ENCODE measurements at places on chromosomes 4 and X.

DNA sequence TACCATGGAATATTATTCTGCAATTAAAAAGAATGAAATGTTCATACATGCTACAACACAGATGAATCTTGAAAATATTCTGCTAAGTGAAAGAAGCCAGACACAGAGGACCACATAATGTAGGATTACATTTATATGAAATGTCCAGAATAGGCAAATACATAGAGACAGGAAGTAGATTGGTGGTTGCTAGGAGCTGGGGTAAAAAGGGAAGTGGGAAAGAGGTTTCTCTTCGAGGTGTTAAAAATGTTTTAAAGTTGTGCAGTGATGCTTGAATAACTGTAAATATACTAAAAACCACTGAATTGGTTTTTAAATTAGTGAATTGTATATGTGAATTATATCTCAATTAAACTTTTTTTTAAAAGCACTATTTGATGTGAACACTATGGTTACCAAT lies 3.6 kb upstream of the NXT2 start:
- no peaks in the 10 kb centered on the region for H3K36me3 ChIP-seq
- no peaks in the 10 kb centered on the region for H3K4me1 ChIP-seq
- H3K27ac ChIP-seq = no peak overlapping the region
- no peak for DNase-seq
- no peak overlapping the region for H3K4me3 ChIP-seq

DNA sequence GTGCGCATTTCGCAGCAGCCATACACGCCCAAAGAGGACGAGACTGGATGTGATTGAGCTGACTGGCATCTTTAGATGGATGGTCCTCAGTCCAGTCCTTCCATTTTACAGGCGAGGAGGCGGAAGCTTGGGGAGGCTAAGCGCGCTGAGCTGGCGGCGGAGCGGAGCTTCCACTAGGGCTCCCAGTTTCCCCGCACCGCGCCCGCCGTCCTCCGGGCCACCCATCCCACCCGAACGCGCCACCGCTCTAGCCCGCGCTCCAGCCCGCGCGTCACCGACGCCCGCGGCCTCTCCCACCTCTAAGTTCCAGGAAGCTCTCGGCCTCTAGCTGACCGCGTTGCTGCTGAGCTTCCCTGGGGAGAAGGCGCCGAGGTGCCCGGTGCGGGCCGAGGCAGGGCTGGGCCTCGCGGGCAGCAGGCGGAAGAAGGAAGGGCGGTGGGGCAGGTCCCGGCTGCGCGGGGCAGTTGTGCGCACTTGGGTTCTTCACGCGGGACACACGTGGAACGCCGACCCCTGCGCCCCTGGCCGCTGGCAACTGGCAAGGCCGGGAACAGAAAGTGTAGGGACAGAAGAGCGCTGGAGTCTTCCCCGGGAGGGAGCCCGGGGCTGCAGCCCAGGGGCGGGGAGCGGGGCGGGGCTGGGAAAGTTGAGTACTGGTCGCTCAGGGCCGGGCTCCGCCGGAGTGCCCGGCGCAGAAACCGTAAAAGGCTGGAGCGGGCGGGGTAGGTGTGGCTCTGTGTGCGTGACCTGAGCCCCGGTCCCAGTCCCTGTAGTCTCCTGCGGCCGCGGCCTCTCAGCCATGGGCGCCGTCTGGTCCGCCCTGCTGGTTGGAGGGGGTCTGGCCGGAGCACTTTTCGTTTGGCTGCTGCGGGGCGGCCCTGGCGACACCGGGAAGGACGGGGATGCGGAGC lies at the start of gene STBD1:
Gene STBD1 (plus strand): TSS at position 763 of the 911 bp plus-strand sequence. CDS start 37 bp downstream, at position 800.
- H3K27me3 ChIP-seq = no peaks in the 10 kb centered on the region
- peak within 1 kb of the TSS; percentile 62 for H3K27ac ChIP-seq
- H3K36me3 ChIP-seq = no peaks in the 10 kb centered on the region

DNA sequence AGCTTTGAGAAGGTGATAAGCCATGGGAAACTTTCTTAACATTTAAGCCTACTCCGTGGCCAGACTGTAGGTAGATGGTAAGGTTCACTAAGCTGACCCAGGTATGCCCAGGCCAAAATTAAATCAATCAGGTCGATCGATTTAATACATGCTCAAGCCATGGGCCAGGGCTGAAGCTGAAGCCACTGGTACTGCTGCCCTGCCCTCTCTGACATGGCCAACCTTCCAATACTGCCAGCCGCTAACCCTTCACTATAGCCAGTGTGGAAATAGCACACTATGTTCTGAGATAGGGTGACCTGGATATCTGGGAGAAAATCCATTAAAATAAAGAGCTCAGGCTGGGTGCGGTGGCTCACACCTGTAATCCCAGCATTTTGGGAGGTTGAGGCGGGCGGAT lies 31.6 kb downstream of the TSC22D3 start:
- no peaks in the 10 kb centered on the region for H3K27me3 ChIP-seq
- H3K27ac ChIP-seq = no peak overlapping the region
- H3K4me3 ChIP-seq = no peak overlapping the region
- no peaks in the 10 kb centered on the region for H3K36me3 ChIP-seq
- DNase-seq = no peak
- H3K4me1 ChIP-seq = 0 out of 2 replicates have a peak, but pooled peaks cover 3% of the 10 kb centered on the region

DNA sequence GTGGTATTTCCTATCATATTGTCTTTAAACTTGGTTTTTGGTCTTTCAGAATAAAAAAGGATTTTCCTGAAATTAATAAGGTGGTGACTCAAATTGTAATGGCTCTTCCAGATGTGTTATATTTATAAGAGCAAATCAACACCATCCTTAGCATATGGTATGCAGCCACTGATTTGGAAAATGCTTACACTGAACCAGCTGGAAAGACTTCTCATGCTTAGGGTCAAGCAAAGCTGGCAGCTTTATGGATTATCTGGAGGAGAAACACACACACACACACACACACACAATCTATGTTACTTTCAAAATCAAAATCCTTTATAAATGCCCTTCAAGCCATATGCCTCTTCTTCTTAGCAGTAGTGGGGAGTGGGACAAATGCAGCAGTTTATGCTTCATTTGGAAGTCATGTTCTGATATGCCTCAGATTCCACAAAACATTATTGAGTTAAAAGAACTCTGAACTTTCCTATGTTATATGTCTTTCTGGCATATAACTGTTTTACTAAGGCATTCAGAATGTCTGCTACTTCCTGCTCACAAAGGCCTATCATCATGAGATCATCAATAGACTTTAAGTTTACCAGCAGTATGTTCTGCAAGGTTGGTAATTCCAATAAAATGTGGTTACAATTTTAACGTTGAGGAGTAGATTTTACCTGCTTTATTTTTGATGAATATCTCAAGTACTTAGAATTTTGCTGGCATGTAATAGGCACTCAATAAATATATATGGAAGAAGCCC lies 72.9 kb upstream of the PRDM5 start:
- H3K4me3 ChIP-seq = no peak overlapping the region
- H3K27me3 ChIP-seq = no peaks in the 10 kb centered on the region
- no peaks in the 10 kb centered on the region for H3K4me1 ChIP-seq
- no peaks in the 10 kb centered on the region for H3K36me3 ChIP-seq
- no peak for DNase-seq
- no peak overlapping the region for H3K27ac ChIP-seq

DNA sequence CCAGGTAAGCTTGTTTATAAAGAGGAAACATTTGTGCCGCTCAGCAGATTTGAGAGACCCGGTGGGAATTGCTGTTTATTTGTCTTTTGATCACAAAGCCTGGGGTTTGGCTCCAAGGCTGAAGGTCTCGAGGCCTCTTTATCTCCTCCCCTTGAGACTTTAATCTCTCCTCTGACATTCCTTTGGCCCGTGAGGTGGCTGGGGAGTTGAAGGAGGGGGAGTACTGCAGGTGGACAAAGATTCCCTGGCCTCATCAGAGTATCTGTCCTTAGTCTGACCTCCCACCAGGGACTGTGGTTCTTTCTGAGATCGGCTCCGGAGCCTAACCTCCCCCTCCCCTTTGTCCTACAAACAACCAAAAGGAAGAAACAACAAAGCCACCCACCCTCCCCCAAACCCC lies 216.5 kb downstream of the MID1IP1 start:
- no peaks in the 10 kb centered on the region for H3K36me3 ChIP-seq
- no peak overlapping the region for H3K27ac ChIP-seq
- peaks cover 2% of the 10 kb centered on the region for H3K4me1 ChIP-seq
- H3K4me3 ChIP-seq = no peak overlapping the region

- no peaks in the 10 kb centered on the region for H3K36me3 ChIP-seq
- DNase-seq = no peak
- H3K4me3 ChIP-seq = no peak overlapping the region
Observed at GRCh38 chrX:136176399-136176825, 29.1 kb downstream of the FHL1 start.

DNA sequence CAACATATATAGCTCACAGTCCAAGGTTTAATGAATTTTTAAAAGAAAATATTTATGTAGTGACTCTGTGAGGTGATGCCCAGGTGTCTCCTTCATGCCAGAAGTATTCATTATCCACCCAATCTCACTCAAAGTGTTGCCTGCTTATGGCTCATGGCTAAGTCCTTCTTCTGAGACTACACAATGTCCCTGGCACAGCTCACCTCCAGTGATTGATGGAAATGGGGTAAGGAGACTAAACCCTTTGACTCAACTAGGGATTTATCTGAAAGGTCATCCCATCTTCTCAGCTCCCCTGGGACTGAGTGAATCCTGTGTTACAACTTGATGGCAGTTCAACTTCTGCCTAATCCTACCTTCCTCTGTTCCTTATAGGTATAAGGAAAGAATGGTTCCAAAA lies 74.2 kb downstream of the FAM13A start:
- peaks cover 2% of the 10 kb centered on the region for H3K36me3 ChIP-seq
- no peaks in the 10 kb centered on the region for H3K4me1 ChIP-seq
- DNase-seq = no peak
- no peaks in the 10 kb centered on the region for H3K27me3 ChIP-seq

- no peaks in the 10 kb centered on the region for H3K36me3 ChIP-seq
- no peak overlapping the region for H3K27ac ChIP-seq
- no peak for DNase-seq
- H3K4me1 ChIP-seq = no peaks in the 10 kb centered on the region
- H3K27me3 ChIP-seq = no peaks in the 10 kb centered on the region
Observed at GRCh38 chrX:130606425-130606824, 204.6 kb downstream of the RBMX2 start.

DNA sequence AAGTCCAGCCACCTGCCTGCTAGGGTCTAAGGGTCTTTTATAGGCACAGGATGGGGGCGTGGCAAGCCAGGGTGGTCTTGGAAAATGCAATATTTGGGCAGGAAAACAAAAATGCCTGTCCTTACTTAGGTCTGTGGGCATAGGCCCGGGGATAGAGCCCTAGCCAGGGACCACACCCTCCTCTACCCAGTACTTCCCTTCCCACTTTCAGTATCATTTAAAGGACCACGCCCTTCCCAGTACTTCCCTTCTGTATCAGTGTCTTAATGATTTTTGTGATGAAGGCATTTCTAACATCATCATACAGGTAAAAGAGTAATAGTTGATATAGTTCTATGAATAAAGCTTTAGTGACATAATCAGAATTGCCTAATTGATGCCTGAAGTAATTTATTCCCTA lies 11.4 kb downstream of the BANK1 start:
- H3K27me3 ChIP-seq = no peaks in the 10 kb centered on the region
- no peaks in the 10 kb centered on the region for H3K4me1 ChIP-seq
- H3K36me3 ChIP-seq = no peaks in the 10 kb centered on the region
- H3K27ac ChIP-seq = no peak overlapping the region
- no peak overlapping the region for H3K4me3 ChIP-seq
- DNase-seq = no peak

DNA sequence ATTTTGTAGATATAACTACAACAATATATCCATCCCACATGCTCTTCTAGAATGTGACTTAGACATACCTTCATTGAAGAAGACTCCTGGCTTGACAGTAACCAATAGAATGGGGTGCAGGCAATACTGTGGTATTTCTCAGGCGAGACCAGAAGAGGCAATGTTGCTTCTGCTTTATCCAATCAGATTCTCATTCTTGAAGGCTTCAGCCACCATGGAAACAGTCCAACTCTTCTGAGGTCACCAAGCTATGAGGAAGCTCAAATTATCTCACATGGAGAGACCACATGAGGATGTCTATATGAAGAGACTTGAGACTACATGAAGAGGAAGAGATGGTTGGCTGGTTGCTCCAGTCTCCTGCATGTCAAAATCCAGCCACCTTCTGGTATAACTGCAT lies 469.9 kb downstream of the PCDH10 start:
- no peaks in the 10 kb centered on the region for H3K36me3 ChIP-seq
- no peaks in the 10 kb centered on the region for H3K4me1 ChIP-seq
- H3K27me3 ChIP-seq = no peaks in the 10 kb centered on the region
- H3K27ac ChIP-seq = no peak overlapping the region
- no peak for DNase-seq
